ENCODE measurements at places on chromosomes 1 and 21. TPM values are rescaled to one million over a fixed set of nuclear protein-coding genes. Genes with fewer than 3 reads are reported as not detected.
A peak's percentile ranks its signal among the peaks of the same experiment; 100 is the strongest.

- no peaks in the 10 kb centered on the region for H3K4me1 ChIP-seq
- no peaks in the 10 kb centered on the region for H3K27me3 ChIP-seq
- H3K27ac ChIP-seq: no peak overlapping the region
- no peak overlapping the region for H3K4me3 ChIP-seq
- no peak for DNase-seq
These were observed 86.2 kb downstream of the TLR5 start for GRCh38 chr1:223056802-223057201.

DNA sequence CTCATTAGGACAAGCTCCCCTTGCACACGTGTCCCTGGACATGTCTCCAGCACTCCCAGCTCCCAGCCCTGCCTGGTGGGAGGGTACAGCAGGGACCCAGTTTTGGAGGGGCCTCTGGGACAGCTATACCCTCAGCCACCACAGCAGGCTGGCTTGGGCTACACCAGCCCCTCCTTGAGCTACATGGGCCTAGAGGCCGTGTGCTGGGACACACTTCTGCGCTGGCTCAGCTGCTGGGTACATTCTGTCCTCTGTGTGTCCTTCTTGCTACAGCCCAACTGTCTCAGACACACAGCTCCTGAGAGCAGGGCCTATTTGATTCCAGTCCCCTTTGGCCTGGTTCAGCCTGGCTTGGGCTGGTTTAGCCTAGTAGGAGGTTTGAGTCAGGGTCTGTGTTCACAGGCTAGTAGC is 26.7 kb downstream of the DMAP1 start:
- no peak overlapping the region for H3K4me3 ChIP-seq
- peaks cover 14% of the 10 kb centered on the region for H3K36me3 ChIP-seq
- no peak overlapping the region for H3K27ac ChIP-seq
- DNase-seq: no peak
- H3K27me3 ChIP-seq: no peaks in the 10 kb centered on the region
- no peaks in the 10 kb centered on the region for H3K4me1 ChIP-seq

DNA sequence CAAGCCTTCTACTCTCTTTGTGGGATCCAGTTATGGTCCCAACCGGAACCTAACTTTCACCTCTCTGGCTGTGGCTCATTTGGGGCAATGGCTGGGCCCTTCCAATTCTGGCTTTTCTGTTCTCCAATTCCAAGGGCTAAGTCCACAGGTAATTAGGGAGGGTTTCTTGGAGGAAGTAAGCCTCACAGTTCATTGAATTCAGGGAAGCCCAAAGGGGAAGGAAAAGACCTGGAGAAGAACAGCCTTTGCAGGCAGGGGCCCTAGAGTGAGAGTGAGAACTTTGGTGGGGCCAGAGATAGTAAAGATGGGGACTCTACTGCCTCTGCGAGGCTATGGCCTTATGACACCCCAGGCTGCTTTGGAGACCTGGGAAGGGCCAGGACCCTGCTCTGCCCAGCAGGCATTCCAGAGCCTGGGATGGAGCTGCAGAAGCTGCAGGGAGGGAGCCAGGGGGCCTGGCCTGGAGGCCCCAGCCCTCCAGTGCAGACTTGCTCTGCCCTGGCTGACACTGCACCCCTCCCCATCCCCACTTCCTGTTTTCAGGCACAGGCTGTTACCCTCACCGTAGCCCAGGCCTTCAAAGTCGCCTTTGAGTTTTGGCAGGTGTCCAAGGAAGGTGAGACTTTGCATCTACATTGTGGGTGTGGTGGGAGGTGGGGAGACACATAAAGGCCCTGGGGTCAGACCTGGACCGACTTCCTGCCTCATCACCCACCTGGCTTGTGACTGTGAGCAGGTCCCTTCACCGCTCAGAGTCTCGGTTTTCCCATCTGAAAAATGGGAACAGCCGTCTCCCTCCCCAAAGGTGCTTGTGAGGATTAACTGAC is 18.9 kb downstream of the LDLRAP1 start:
- H3K27me3 ChIP-seq: peaks cover 2% of the 10 kb centered on the region
- peaks cover 4% of the 10 kb centered on the region for H3K36me3 ChIP-seq
- peak overlapping the region; percentile 90 for H3K27ac ChIP-seq
- H3K4me3 ChIP-seq: no peak overlapping the region

- no peaks in the 10 kb centered on the region for H3K27me3 ChIP-seq
- no peak for DNase-seq
These were observed 177.1 kb downstream of the TNR start for GRCh38 chr1:175566247-175566646.

The HMCN1 gene
- 0.85 TPM for total RNA-seq

The HPDL gene
- total RNA-seq: 6.8 TPM

The CTSK gene
- total RNA-seq: 8.4 TPM

Measured in thymus (tissue), 14 donors.